T1000 (cell line): ENCODE measurements at places on chromosomes 3 and 15.

GRCh38 chr3:151955356-151955755, 81.9 kb downstream of the SUCNR1 start:
- DNase-seq: no peak

DNA sequence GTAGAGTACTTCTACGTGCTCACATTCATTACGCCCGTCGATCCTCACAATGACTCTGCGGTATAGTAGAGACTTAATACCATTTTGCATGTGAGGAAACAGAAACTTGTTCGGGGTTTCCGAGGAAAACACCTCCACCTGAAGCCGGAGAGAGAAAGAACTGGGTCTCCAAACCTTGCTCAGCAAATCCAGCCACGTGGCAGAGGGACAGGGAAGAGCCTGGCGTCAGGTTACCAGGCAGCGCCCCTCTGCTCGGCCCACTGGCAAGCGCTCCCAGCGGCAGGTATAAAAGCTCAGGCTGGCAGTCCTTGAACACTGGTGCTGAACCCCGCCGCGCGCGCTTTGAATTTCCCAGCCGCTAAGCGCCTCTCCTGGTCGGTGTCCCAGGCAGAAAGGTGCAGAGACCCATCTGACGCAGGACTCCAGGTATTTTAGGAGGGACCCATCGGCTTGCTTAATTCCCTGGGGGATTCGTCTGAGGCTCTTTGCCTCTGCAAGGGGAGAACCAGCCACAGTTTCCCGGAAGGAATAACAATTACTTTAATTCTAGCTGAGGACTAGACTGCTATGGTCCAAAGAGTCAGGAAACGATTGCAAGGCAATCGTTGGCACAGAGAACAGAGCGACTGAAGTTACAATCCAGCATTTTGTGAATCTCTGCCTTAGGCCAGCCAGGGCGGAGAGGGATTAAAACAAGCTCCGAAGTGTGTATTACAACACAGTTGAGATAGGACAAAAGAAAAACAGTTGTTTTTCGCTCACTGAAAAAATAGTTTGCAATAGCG, at the start of gene C2CD4A:
TSS of gene C2CD4A (plus strand) at position 315 of the 785 bp plus-strand sequence. CDS start 637 bp downstream, outside the sequence.
- no peak for DNase-seq

GRCh38 chr3:81968658-81969057, 207.2 kb upstream of the GBE1 start:
- no peak for DNase-seq

DNA sequence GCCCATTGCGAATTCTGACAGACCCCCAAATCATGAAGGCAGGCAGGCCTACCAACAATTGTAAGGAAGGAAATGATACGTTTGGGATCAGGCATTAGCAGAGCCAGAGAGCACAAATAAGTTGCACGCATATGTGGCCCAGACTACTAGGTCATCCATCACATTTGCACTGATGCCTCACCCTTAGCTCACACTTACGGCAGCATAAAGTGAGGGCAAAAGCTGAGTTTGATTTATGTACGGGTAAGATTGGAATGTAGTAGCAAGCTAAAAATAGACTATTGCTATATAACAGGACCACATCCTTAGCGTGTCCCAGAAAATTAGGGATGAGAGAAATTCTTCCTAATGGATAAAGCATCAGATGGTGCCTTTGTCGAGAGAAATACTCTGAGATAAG, 58.6 kb downstream of the QTRT2 start:
- DNase-seq: no peak

DNA sequence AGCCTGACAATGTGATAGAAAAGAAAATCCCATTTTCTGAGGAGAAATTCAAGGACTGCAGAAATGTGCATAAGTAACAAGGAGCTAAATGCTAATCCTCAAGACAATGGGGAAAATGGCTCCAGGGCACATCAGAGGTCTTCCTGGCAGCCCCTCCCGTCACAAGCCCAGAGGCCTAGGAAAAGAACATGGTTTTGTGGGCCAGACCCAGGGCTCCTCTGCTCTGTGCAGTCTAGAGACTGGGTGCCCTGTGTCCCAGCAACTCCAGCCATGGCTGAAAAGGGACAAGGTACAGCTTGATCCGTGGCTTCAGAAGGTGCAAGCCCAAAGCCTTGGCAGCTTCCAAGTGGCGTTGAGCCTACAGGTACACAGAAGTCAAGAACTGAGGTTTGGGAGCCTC, 176.8 kb upstream of the SUCLG2 start:
- DNase-seq: no peak

DNA sequence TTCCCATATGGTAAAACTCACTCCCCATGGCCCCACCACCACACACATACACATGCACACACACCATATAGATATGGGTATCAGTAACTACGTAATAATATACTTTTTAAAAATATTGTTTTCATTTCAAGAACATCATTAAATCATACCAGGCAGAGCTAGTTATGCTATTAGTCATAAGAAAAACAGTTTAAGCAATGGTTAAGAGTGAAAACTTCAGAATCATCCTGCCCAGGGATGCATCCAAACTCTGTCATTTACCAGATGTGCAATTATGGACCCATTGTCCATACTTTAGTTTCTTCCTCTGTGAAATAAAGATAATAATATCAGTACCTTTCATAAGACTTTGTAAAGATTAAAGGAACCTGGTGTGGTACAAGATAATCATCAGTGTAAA, 608.3 kb downstream of the RBMS3 start:
- no peak for DNase-seq

DNA sequence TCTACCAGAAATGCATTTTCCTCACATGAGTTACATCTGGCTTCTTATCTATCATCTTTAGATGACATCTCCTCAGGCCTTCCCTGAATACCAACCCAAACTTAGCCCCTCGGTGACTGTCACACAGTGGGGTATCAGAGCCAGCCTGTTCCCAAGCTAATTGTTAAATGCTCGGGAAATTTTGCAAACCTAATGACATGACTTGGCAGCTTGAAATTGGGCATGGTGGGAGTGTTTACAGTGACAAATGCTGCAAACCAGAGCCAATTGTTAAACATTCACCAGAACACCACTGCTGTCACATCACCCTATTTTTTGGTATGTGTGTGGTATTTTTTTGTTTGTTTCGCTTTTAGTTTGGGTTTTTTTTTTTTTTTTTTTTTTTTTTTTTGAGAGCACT, 130.8 kb downstream of the HCN4 start:
- no peak for DNase-seq

- DNase-seq: no peak
Observed at GRCh38 chr3:46898321-46899150, 21.0 kb downstream of the PTH1R start.

GRCh38 chr3:193230610-193231009, 10.4 kb upstream of the PLAAT1 start:
- no peak for DNase-seq

- no peak for DNase-seq
Observed at GRCh38 chr15:58585693-58586443, 154.1 kb downstream of the LIPC start.

GRCh38 chr3:149091983-149092382, 5.7 kb upstream of the HLTF start:
- DNase-seq: no peak

- DNase-seq: no peak
Observed at GRCh38 chr3:139119331-139120025, 74.8 kb upstream of the PRR23C start.

DNA sequence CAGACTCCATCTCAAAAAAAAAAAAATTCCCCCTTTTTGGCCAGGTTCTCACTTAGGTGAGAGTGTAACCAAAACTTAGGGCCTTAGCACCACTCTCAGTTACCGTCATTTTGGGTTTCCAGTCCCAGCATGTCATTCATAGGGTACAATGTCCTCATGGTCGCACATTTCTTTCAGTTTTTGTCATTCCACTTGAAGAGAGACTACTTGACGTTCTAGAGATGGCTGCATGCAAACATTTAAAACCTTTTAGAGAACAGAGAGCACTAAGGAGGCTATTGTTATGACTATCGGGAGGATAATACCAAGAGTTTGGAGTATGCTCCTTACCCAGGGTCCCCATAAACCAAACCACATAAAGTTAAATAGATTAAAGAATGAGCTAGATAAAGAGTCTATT, 37.9 kb upstream of the THUMPD3 start:
- DNase-seq: no peak

- no peak for DNase-seq
Observed at GRCh38 chr15:39336926-39337325, 244.0 kb upstream of the THBS1 start.

DNA sequence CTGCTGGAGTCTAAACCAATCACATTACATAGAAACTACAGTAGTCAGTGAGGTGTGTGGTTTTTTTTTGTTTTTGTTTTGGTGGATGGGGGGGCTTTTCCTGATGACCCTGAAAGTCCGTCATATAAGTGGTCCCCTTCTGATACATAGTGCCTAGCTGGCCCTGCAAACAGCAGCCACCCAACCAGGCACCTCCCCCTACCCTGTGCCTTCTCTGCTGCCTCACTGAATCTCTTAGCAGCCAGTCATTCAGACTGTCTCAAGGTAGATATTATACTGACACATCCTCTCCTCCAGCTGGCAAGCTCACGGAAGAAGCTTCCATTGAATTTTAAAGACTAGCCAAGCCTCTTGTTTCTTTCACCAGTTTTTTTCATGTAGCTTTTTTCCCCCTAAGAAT, 21.4 kb downstream of the SYN2 start:
- DNase-seq: no peak

- DNase-seq: no peak
Observed at GRCh38 chr15:100869151-100869999, 10.3 kb upstream of the ALDH1A3 start.

- DNase-seq: no peak
Observed at GRCh38 chr15:73564255-73564654, 68.9 kb downstream of the NPTN start.

DNA sequence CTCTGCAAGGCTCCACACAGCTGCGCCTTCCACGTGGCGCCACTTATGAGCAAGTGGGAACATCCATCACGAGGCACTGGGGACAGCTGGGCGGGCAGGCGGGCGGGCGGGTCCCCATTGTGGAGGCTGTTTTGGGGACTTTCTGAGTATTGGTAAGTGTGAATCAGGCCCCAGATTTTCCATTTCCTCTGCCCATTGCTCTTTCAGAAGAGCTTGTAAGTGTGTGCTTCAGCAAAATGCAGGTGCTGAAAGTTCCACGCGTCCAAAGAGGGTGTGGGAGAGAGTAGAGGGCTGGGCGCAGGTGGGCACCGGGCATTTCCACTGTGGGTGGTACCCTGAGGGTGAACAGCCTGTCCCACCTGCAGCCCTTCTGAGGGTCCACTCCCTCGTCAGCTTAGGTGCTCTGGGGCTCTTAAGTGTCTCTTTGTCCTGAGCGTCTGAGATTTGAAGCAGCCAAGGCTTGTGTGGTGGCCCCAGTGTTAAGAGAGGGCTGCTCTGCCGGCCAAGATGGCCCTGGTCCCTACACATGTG, 177.1 kb downstream of the RPLP1 start:
- no peak for DNase-seq

GRCh38 chr15:57881972-57882371, 175.5 kb downstream of the POLR2M start:
- DNase-seq: no peak

DNA sequence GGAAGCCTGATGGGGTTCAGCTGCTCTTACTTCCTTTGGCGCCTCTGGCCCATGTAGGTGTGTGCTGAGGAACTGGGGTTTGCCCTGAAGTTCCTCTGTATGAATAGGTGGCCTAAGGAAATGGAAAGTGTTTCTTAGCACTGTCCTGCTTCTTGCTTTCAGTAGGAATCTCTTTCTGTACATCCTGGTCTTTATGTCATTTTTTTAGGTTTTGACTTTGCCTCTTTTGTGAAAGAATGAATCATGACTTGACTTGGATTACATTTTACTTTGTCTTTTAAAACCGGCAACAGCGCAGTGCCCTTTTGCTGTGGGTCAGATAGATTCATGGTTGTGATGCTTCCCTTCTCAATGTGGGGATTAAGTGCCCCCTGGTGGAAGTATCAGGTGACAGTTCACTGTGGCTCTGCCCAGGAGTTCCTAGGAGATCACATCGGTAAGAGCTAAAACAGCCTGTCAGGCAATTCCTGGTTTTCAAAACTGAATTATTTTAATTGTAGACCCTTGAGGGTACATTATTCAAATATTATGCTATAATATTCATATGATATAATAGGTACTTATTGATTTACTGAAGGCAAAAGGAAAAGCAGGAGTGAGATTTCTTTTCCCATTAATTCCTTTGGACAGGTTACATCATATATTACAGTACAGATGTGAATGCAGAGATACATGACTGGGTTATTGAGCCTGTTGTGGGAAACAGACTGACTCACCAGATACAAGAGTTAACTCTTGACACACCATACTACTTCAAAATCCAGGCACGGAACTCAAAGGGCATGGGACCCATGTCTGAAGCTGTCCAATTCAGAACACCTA, 95.4 kb downstream of the HCN4 start:
- DNase-seq: no peak

DNA sequence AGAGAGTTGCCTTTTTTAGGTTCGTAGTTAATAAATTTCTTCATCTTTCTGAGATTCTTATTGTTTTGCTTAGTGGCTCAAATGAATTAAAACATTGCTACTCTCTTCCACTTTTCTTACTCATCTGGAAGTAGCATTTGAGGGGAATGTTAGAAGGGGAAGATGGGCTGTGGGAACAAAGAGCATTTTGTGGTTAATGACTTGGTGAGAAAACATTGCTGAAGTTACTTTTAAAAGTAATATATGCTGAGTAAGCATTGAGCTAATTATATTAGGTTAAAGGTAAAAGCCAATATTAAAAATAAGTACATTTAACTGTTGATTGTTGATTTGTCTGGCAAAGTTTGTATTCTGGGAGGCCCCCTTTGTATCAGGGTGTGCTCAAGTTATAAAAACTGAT, 5.7 kb downstream of the MORF4L1 start:
- DNase-seq: no peak

DNA sequence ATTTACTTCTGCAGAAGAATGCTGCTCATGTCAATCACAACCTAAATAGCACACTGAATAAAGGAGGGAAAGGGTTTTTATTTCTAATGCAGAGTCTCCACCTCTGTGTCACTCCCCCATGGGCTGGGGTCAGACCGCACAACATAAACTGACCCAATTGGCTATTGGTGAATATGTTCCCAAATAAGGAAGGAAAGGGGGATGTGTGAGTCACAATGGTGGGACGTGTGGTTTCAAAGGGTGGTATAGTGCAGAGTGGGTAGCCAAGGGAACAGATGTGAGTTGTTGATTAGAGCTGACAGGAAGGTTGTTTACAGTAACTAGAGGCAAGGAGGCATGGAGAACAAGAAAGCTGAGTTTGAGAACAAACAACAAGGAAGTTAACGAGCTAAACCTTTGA, 491.8 kb downstream of the ZPLD1 start:
- no peak for DNase-seq

GRCh38 chr15:58396181-58396580, 35.6 kb upstream of the LIPC start:
- peak; percentile 32 for DNase-seq

DNA sequence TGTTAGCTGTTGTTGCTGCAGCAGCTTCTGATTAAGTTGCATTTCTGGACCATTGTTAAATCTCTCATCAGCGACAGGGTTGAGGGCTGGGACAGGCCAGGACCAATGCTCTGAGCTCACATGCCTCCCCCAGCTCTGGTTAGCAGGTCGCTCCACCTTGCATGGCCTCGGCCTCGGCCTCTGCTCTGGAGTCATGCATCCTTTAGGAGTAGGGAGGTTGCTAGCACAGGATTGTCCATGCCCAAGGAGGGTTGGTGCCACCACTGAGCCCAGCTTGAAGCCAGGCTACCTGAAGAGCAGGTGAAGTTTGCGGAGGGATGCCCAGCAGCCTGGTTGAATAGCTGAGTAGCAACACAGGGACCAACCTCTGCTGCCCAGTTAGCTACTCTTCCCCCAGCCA, 11.2 kb upstream of the CPNE9 start:
- DNase-seq: no peak
